Hair follicle dermal papilla cell (primary cell): ENCODE measurements at places on chromosomes 6 and 20. TPM values are rescaled to one million over a fixed set of nuclear protein-coding genes. Genes with fewer than 3 reads are reported as not detected.

EBF4 gene
- 0.73 and 3.1 TPM in 2 replicates for total RNA-seq

MAFB gene
- 13.5 and 13.8 TPM in 2 replicates for total RNA-seq

ADGRF4 gene
- total RNA-seq, result not detected in 2 replicates

EFCAB8 gene
- total RNA-seq, result under 0.01 TPM in 1 of 2 replicates, not detected in the other

BFSP1 gene
- total RNA-seq, result 1.5 and 2.3 TPM in 2 replicates
